ENCODE measurements at places on chromosomes 3 and 15. TPM values are rescaled to one million over a fixed set of nuclear protein-coding genes. Genes with fewer than 3 reads are reported as not detected.

The ECE2 gene
- total RNA-seq = 2.0 TPM

The TMEM212 gene
- not detected for total RNA-seq

The TTLL13 gene
- not detected for total RNA-seq

The TMEM108 gene
- 16.1 TPM for total RNA-seq

The GOLGA8S gene
- 0.82 TPM for total RNA-seq

The GOLGA8T gene
- total RNA-seq = not detected

The UROC1 gene
- total RNA-seq = 0.11 TPM

The PROS1 gene
- total RNA-seq = 43.0 TPM

The GABRR3 gene
- 25.8 TPM for total RNA-seq

The HAUS2 gene
- total RNA-seq = 46.1 TPM

The CYP19A1 gene
- 0.33 TPM for total RNA-seq

The MNS1 gene
- 7.8 TPM for total RNA-seq

The MESP2 gene
- 2.8 TPM for total RNA-seq

The C2CD4A gene
- total RNA-seq = not detected

Measured in camera-type eye (tissue), 1 donor.